ENCODE measurements at places on chromosomes 16 and 17.

GRCh38 chr17:82949984-82950383, 110.2 kb upstream of the ZNF750 start:
- DNase-seq = no peak

GRCh38 chr16:84139628-84140258, 5.2 kb downstream of the HSDL1 start:
- no peak for DNase-seq

DNA sequence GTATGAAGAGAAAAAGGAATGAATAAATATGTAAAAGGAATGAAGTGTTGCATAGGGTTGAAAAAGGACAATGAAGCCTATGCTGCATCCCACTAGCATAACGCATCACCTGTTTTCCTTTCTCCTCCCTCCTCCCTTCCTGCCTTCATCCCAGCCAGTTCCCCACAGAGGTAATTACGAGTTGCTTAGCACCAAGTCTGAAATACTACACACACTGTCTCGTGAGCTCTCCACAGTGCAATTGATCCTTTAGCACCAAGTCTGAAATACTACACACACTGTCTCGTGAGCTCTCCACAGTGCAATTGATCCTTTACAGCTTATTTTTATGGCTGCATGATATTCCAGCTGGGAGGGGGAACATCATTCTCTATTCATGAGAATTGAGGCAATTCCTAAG, 1.1 kb upstream of the DRC7 start:
- no peak for DNase-seq

- DNase-seq = no peak
Observed at GRCh38 chr16:20049831-20050230, 23.9 kb downstream of the GPR139 start.

GRCh38 chr16:29117631-29118030, 132.8 kb downstream of the LAT start:
- DNase-seq = no peak

GRCh38 chr17:6941989-6942388, 53.9 kb upstream of the ALOX12 start:
- DNase-seq = no peak

- DNase-seq = no peak
Observed at GRCh38 chr17:6276711-6277110, 158.2 kb downstream of the AIPL1 start.

DNA sequence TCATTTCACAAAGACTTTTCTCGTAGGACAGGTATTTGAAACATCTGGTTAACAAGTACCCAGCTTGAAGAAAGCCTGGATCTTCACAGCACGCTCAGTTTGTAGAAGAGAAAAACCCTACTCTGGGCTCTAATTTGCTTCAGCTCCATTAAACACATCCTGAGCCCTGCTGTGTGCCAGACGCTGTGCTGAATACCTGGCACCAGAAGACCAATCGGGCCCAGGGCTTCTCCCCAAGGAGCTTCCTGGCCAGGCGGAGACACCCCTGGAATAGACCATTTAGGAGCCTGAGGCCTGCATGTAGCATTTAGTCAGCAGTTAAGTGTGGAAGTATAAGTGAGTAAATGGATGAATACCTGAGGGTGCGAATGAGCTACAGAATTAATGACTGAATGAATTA, 8.9 kb upstream of the ABAT start:
- no peak for DNase-seq

GRCh38 chr16:73233846-73234424, 186.0 kb upstream of the ZFHX3 start:
- DNase-seq = no peak

- no peak for DNase-seq
Observed at GRCh38 chr17:8108972-8109660, 9.2 kb downstream of the ALOXE3 start.

GRCh38 chr16:80766798-80767197, 37.6 kb downstream of the CDYL2 start:
- DNase-seq = no peak

- DNase-seq = peak; percentile 32
Observed at GRCh38 chr16:69796285-69797118, 34.4 kb downstream of the WWP2 start.

GRCh38 chr16:50671644-50672260, 9.4 kb downstream of the SNX20 start:
- peak; percentile 77 for DNase-seq

DNA sequence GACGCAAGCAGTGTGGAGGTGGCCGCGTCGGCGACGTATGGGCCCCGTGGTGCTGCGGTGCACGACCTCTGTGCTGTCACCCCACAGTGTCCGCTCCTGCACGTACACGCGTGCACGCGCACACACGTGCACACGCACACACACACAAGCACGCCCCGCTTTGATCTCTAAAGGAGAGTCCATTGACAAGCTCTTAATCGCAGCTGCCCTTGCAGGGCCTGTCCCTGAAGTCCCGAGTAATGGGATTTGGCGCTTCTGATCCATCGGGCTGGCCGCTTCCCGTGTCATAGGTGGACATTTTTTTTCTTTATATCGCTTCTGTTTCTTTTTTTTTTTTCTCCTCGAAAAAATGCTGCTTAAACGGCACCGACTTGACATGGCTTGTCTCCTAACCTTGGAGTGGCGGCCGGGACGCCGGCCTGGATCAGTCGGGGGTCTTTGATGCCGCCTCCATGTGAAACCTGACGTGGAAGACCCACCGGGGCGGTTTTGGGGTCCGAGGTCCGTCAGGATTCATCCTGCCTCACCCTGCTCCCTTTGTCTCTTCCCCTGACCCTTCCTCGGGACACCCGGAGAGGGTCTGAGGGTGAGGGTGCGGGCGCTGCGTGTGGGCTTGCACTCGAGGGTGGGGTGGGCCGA, 8.3 kb upstream of the AXIN1 start:
- no peak for DNase-seq

DNA sequence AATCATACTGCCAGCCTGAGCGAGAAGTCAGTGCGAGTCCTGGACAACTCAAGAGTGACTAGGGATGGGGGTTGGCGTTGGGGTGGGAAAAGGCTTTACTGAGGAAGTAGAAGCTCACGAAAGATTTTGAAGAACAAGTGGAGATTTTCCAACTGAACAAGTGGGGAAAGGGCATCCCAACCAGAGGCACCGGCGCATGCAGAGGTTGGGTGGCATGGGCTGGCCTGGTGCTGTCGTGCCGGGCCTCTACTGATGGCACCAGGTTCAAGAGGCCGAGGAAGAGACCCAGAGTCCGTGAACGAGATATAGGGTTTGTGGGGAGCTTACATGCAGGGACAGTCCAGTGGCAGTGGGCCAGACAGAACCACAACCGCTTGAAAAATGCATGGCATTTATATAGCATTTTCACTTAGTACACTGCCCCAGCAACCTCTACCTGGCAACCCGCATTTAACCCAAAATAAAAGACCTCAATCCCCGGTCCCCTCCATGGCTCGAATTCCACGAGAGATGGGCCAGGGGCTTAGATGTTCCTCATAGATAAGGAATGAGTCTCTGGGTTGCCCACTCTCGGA, 7.7 kb upstream of the ITGA3 start:
- no peak for DNase-seq

- DNase-seq = no peak
Observed at GRCh38 chr16:85436636-85437165, 176.4 kb upstream of the GSE1 start.

GRCh38 chr16:74219706-74220105, 76.9 kb upstream of the PSMD7 start:
- DNase-seq = no peak

- DNase-seq = no peak
Observed at GRCh38 chr17:16371742-16372141, 9.1 kb upstream of the UBB start.

- peak; percentile 68 for DNase-seq
Observed at GRCh38 chr17:77963441-77963840, 4.9 kb downstream of the TNRC6C start.

DNA sequence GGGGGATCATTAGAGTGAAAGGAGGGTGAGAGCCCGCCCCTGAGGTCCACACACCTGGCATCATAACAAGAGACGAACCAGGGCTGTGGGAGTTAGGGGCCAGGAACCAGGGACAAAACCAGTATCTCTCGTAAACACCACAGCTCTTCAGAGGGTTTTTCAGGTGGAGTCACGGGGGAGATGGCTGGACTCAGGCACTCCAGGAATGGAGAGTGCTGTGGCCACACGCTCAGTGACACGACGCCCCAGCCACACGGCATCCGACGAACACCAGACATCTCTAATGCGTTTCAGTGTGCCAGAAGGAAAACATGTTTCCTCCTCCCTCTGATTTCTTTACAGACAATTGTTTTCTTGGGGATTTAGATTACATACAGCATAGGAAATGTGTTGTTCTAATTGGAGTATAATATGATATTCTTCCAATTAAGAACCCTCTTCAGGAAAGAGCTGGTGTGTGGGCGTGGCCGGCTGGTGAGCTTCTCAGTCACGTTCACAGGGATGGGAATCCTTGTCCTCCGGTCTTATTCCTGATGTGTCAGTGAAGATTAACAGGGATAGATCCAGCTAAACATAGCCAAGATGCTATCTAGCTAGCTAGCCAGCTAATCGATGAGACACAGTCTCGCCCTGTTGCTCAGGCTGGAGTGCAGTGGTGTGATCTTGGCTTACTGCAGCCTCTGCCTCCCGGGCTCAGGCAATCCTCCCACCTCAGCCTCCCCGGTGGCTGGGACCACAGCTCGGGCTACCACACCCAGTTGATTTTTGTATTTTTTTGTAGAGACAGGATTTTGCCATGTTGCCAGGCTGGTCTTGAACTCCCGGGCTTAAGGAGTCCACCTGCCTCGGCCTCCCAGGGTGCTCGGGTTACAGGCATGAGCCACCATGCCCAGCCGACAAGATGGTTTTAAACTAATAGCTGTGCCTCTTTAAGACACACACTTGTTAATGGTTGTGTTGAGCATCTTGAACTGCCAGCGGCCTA, 98.6 kb downstream of the BANP start:
- DNase-seq = no peak

- DNase-seq = no peak
Observed at GRCh38 chr16:89375686-89376085, 114.7 kb downstream of the ANKRD11 start.

- DNase-seq = no peak
Observed at GRCh38 chr16:9056061-9056460, 35.4 kb upstream of the HAPSTR1 start.

GRCh38 chr17:50429793-50430192, 3.8 kb downstream of the ACSF2 start:
- no peak for DNase-seq

- no peak for DNase-seq
Observed at GRCh38 chr16:74565378-74565777, 41.5 kb downstream of the GLG1 start.

DNA sequence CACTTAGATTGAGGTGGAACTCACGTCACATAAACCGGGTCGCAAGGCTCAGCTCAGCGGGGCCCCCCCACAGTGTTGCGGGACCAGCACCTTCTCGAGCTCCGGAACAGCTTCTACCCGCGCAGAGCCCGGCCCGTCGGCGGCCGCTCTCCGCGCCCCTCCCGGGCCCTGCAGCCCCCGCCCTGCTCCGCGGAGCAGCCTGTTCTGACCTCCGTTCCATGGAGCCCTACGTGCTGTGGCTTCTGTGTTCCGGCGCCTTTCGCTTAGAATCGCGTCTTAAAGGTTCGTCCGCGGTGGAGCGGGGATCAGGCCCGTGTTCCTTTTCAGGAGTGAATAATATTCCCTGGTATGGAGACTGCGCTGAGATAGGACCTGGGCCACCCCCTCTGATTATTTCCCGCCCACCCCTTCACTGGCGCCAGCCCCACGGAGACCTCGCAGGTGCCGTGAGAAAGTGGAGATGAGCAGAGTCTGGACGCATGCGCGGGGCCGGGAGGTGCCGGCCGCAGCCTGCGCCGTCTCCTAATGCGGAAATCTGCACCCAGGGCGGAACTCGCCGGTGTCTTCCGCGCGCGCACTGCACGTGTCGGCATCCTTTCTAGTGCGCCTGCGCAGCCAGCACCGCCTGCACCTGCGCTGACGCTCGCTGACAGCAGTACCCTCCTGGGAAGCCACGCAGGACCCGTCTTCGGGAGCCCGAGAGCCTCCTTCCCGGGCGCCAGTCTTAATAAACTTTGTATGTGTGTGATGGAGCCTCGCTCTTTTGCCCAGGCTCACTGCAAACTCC, 30.9 kb downstream of the ZNF778 start:
- DNase-seq = no peak

GRCh38 chr17:32492264-32492589, 5.4 kb downstream of the CDK5R1 start:
- no peak for DNase-seq

DNA sequence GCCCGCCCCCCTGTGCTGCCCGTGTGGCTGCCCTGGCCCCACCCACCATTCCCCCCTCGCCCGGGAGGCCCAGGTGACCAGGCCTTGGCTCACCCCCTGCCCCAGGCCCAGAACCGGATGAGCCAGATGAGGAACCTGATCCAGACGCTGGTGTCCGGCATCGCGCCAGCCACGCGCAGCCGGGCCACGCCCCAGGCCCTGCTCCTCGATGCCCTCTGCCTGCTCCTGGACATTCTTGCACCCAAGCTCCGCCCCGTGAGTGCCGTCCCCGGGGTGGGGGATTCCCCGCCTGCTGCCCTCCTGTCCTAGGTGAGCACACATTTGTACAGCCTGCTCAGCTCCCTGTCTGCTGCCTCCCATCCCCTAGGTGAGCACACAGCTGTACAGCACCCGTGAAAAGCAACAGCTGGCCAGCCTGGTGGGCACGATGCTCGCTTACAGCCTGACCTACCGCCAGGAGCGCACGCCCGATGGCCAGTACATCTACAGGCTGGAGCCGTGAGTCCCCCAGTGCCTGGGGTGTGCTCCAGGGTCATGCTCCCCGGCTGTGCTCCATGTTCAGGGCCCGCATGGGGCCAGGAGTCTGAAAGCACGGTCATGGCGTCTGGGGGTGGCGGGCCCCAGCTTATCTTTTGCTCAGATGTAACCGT, 4.8 kb downstream of the GNG13 start:
- no peak for DNase-seq

- DNase-seq = no peak
Observed at GRCh38 chr16:2987286-2987685, 7.0 kb upstream of the PKMYT1 start.

- DNase-seq = peak; percentile 94
Observed at GRCh38 chr17:40100669-40101366, 429 bp upstream of the NR1D1 start.

GRCh38 chr16:20906341-20907255, 6.0 kb downstream of the LYRM1 start:
- DNase-seq = no peak

- no peak for DNase-seq
Observed at GRCh38 chr17:74979408-74980146, 7.0 kb upstream of the HID1 start.

GRCh38 chr17:68981288-68981687, 26.1 kb upstream of the ABCA8 start:
- DNase-seq = no peak

DNA sequence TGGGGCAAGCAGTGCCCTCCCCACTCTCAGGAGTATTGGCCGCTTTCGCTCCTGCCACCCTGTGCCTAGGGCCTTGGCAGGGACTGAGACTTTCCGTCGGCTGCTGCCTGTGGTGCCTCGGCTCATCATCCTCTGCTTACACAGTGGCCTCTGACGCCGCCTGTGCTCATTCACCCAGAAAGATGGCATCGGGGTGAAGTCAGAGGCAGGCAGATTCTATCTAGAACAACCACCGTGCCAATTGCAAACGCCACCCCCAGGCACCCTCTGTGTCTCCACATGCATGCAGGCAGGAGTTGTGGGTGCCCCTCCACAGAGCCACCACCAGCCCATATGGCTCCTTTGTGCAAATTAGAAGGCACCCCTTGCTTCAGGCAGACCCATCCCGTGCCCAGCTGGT, 154.2 kb upstream of the GSE1 start:
- DNase-seq = no peak

Data from activated CD8-positive, alpha-beta T cell treated with anti-CD3 and anti-CD28 coated beads for 36 hours (primary cell).